ENCODE measurements at places on chromosomes 1 and 21. TPM values are rescaled to one million over a fixed set of nuclear protein-coding genes. Genes with fewer than 3 reads are reported as not detected.

OR14A16 gene
- not detected for polyA plus RNA-seq

CHAF1B gene
- polyA plus RNA-seq = 5.2 TPM

CFAP141 gene
- not detected for polyA plus RNA-seq

HMCN1 gene
- 2.1 TPM for polyA plus RNA-seq

RGS4 gene
- polyA plus RNA-seq = 13.3 TPM

- no peaks in the 10 kb centered on the region for H3K27me3 ChIP-seq
- no peak for DNase-seq
These were observed 46.1 kb downstream of the ADAMTS1 start for GRCh38 chr21:26798856-26799751.

DNA sequence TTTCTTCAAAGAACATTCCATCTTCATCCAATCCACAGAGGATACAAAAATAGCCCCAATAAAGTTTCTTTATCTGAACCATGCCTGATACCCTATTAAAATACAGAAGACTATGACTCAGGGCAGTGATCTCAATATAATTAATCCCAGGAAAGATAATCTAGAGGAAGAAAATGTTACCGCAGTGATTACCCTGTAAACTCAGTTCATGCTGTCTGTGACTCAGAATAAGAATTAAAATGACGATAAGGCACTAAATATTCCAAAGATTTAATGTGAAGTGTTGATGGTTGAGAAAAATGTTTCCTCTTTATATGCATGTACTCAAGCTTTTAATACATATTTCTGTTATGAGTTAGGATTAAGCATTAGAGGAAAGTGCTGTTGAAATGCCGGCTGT, 88.6 kb upstream of the LYPLAL1 start:
- peaks cover 47% of the 10 kb centered on the region for H3K4me1 ChIP-seq
- DNase-seq = peak; percentile 79
- no peaks in the 10 kb centered on the region for H3K27me3 ChIP-seq
- H3K36me3 ChIP-seq = no peaks in the 10 kb centered on the region
- peak overlapping the region; percentile 27 for H3K27ac ChIP-seq

DNA sequence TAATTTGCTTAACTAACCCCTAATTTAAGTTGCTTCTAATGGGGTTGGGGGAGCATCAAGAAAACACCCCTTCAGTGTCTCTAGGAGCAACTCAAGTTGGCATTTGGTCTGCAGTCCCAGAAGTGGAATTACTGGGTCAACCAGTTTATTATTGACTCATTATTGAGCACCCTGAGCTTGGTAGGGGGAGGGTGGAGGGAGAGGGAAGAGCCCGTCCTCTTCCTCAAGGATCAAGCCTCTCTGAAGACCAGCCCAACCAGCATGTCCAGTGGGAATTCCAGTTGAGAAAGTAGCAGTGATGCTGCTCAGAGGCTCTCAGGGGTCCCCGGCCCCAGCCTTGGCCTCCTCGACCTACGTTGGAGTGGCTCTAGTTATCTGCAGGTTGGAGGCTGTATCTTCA, 2.1 kb upstream of the PLA2G2F start:
- H3K27me3 ChIP-seq = no peaks in the 10 kb centered on the region
- no peaks in the 10 kb centered on the region for H3K36me3 ChIP-seq
- H3K27ac ChIP-seq = no peak overlapping the region
- H3K4me3 ChIP-seq = no peak overlapping the region
- no peak for DNase-seq

- H3K27ac ChIP-seq = no peak overlapping the region
- H3K27me3 ChIP-seq = no peaks in the 10 kb centered on the region
- H3K4me1 ChIP-seq = peaks cover 14% of the 10 kb centered on the region
- H3K4me3 ChIP-seq = no peak overlapping the region
- no peaks in the 10 kb centered on the region for H3K36me3 ChIP-seq
- no peak for DNase-seq
These were observed 3.0 kb downstream of the TIAM1 start for GRCh38 chr21:31340942-31341487.

DNA sequence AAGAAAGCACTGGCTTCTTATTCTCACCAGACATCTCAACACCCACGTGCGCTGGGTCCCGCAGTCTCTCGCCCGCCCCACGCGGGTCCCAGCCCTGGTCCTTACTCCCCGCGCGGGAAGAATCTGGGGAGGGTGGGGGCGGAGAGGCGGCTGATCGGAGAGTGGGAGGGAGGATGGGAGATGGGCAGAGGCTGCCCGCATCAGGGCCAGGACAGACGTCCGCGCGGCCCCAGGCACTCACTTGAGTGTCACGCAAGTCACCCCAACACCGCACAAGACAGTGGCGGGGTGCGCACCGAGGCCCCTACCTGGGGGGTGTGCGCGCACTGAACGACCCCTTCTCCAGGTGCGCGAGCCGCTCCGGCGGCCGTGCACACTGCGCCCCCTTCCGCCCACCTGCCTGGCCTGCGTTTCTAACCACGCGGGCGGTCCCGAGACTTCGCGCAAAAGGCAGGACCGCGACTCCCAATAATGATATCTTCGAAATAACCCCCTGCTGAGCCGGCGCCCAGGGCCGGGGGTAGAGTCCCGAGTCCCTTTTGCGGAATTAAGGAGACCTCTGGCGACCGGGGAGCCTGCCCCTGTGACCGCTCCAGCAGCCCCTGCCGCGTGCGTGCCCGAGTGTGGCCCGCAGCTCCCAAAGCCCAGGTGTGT, 6.0 kb upstream of the SIM2 start:
- no peak for DNase-seq
- H3K4me1 ChIP-seq = no peaks in the 10 kb centered on the region
- H3K4me3 ChIP-seq = no peak overlapping the region
- H3K27me3 ChIP-seq = peaks cover 100% of the 10 kb centered on the region
- no peak overlapping the region for H3K27ac ChIP-seq

GRCh38 chr1:156247460-156248322, at the start of gene PAQR6:
TSS of gene PAQR6 (minus strand) at chr1:156248056. CDS start at chr1:156246731, 1,325 bp downstream.
- H3K27ac ChIP-seq = no peak within 1 kb of the TSS
- DNase-seq = peak; percentile 34
- no peaks in the 10 kb centered on the region for H3K27me3 ChIP-seq
- peaks cover 12% of the 10 kb centered on the region for H3K36me3 ChIP-seq
- H3K4me1 ChIP-seq = no peaks in the 10 kb centered on the region
- no peak within 1 kb of the TSS for H3K4me3 ChIP-seq

- H3K4me1 ChIP-seq = no peaks in the 10 kb centered on the region
- H3K36me3 ChIP-seq = no peaks in the 10 kb centered on the region
- no peak overlapping the region for H3K4me3 ChIP-seq
- no peaks in the 10 kb centered on the region for H3K27me3 ChIP-seq
- DNase-seq = no peak
- no peak overlapping the region for H3K27ac ChIP-seq
These were observed 13.3 kb downstream of the OR2B11 start for GRCh38 chr1:247444571-247444970.

DNA sequence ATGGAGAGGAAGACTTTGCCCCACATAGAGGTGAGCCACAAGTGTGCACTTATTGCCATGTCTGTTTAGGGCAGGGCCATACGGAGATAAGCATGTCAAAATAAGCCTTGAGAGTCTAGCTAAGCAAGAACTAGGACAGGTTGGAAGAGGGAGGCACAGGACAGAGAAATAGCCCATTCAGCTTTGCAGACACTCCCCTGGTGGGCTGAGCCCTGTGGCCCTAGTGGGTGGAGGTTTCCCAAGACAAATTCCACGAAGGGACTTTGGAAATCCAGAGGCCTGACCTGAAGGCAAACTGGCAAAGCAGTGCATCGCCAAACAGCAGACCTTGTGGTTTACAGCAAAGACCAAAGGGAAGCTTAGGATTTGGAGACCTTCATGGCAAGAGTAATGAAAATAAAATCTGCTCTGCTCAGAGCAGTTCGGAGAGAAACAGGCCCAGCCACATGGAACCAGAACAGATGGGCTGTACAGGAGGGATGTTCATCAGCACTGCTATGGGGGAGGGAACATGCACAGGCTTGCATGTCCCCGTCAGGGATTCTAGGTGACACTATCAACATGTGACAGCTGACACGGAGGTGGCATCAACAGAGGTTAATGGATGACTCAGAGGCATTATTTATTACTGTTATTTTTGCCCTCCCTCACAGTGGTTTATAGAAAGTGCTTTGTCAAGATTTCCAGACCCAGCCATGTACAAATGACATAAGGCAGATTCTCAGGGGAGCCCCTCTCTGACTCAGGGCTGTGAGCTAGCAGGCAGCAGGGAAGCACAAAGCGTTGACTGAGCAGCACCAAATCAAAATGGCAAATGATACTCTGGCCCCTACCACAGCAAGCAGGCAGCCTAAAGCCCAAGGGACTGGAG, 90.1 kb upstream of the IRF2BP2 start:
- no peaks in the 10 kb centered on the region for H3K27me3 ChIP-seq
- H3K4me3 ChIP-seq = no peak overlapping the region

DNA sequence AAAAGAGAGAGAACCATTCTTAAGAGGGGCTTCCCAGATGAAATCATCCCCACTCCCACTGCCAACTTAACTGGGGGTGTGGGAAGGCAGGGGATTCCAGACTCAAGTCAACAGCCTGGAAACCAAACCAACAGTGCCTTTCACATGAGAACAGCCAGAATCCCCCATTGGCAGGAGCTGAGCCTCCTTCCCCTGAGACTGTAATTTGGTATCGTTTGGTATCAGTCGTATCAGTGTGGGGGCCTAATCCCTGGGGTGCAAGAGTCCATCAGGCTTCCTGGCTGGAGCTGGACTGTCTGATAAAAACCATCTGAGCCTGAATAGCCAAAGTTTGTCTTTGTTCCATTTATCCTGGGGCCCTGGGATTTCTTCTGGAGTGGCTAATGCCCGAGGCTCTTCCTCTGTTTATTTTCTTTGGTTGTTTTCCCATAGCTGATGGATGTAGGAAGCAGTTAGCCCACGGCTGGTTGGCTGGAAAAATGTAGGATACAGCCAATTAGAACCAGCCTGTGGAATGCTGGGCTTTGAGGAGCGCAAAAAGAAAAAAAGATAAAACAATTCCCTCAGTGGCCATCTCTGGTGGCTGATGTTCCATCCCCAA, 84.6 kb downstream of the LAMC2 start:
- no peaks in the 10 kb centered on the region for H3K36me3 ChIP-seq
- H3K27me3 ChIP-seq = no peaks in the 10 kb centered on the region
- H3K4me3 ChIP-seq = no peak overlapping the region
- H3K4me1 ChIP-seq = peaks cover 61% of the 10 kb centered on the region
- DNase-seq = peak; percentile 92

DNA sequence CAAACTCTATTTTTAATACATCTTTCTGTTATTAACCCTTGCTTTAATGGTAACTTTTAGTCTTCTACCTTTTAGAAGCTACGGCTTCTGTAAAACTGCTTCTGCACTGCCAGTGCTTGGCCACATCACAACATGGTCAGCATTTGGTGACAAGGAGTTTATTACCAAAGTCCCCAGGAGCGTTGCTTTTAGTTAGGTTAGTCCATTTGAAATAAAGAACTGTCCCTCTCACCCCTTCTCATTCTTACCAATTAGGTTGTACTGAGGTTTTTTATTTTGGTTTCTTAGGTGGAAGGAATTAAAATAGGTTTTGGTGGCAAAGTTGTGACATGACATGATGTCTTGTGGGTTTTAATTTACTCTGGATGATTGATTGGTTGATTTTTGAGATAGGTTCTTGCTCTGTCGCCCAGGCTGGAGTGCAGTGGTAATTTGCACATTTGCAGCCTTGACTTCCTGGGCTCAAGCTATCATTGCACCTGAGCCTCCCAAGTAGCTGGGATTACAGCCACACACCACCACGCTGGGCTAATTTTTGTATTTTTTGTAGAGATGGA, 39.2 kb downstream of the SPEN start:
- H3K27me3 ChIP-seq = no peaks in the 10 kb centered on the region
- H3K4me1 ChIP-seq = peaks cover 20% of the 10 kb centered on the region
- peak overlapping the region; percentile 58 for H3K4me3 ChIP-seq
- peak overlapping the region; percentile 94 for H3K27ac ChIP-seq
- 0 out of 2 replicates have a peak, but pooled peaks cover 4% of the 10 kb centered on the region for H3K36me3 ChIP-seq

- no peak overlapping the region for H3K4me3 ChIP-seq
- no peak overlapping the region for H3K27ac ChIP-seq
These were observed 68.2 kb downstream of the PSMG1 start for GRCh38 chr21:39114871-39115575.

DNA sequence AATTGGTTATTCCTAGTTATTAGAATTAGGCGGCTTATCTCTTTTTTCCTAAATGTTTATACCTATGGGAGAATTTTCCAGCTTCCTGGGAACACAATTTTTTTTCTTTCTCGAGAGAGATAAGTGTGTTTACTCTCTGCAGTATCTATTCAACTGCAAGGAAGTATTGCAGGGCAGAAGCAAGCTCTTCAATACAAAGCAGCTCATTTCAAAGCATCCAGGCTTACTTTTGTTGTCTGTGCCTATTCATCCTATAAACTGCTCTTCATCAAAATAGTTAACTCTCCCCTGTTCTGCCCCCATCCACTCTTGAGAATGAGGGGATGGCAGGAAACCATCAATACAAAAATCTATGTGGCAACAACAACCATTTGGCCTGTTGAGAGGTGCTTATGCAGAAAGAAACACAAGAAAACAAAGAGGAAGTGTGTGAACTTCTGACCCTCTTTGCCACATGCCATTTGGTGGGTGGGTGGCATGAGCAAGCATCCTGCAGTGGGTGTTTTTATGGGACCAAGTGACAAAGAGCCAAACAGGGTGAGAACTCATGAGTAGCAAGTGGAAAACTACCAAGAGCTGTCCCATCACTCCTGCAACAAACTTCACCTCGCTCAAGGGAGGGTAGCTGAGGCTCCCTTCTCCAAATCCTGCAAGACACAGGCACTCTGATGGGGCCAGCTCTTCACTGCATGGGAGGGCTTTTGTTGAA, 50.6 kb upstream of the MRPS6 start:
- H3K27me3 ChIP-seq = no peaks in the 10 kb centered on the region
- no peaks in the 10 kb centered on the region for H3K36me3 ChIP-seq

DNA sequence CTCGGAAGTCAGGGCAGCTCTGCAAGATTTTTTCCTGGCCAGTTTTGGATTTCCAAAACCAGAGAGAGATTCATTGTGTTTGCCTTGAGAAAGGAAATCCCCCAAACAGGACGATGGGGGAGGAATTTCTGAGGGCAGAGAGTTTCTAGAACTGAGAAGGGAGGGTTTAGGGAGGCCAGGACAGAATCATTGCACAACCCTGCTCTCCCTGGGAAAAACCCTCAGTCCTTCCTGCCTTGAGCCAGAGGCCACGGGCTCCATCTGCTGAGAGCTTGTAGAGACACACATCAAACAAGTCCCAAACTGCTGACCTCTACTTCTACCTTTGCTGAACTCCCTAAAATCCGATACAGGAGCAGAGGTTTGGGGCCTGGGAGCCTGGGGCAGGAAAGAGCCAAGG, 99.7 kb downstream of the NMNAT2 start:
- DNase-seq = peak; percentile 94
- no peak overlapping the region for H3K4me3 ChIP-seq
- peaks cover 12% of the 10 kb centered on the region for H3K4me1 ChIP-seq
- H3K27ac ChIP-seq = no peak overlapping the region
- H3K36me3 ChIP-seq = no peaks in the 10 kb centered on the region

- DNase-seq = peak; percentile 86
- peak overlapping the region; percentile 85 for H3K27ac ChIP-seq
- peaks cover 12% of the 10 kb centered on the region for H3K4me1 ChIP-seq
- H3K4me3 ChIP-seq = peak overlapping the region; percentile 88
These were observed 600 bp downstream of the CLK2 start for GRCh38 chr1:155272466-155273342.

GRCh38 chr1:112957133-112957812, 1.3 kb upstream of the SLC16A1 start:
- peak overlapping the region; percentile 96 for H3K27ac ChIP-seq
- H3K36me3 ChIP-seq = peaks cover 15% of the 10 kb centered on the region
- H3K4me1 ChIP-seq = peaks cover 30% of the 10 kb centered on the region
- DNase-seq = peak; percentile 94
- H3K27me3 ChIP-seq = no peaks in the 10 kb centered on the region
- H3K4me3 ChIP-seq = peak overlapping the region; percentile 98
